ENCODE measurements at places on chromosomes 4 and X.

DNA sequence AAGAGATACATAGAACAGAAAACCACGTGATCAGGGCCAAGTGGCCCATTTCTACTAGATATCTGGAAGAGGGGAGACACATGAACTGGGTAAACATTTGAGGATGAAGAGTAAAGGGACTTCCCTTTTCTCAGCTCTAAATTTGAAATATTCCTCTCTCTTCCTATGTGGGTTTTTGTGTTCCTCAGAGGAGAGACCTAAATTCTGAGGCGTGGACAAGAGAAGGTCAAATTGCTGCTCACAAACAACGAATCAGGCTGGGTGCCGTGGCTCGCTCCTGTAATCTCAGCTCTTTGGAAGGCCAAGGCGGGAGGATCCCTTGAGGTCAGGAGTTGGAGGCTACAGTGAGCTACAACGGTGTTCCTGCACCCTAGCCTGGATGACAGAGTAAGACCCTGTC lies 216.0 kb downstream of the PTTG2 start:
- DNase-seq = no peak

DNA sequence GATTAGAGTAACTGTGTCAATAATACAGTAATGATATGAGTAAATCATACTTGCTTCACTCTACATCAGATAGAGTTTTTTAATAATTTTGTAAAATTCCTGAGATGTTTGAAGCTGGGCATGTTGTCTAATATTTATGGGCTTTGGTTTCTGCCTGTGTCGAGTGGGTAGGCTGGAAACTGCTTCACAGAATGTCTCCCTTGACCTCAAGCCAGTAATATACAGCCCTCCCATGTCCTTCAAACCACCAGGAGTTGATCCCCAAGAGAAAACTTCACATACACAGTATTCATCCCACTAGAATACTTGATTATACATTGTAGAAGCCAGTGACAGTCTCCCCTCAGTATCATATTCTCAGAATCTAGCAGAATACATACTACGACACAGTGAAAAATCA lies 284.8 kb upstream of the TENM3 start:
- DNase-seq = no peak

DNA sequence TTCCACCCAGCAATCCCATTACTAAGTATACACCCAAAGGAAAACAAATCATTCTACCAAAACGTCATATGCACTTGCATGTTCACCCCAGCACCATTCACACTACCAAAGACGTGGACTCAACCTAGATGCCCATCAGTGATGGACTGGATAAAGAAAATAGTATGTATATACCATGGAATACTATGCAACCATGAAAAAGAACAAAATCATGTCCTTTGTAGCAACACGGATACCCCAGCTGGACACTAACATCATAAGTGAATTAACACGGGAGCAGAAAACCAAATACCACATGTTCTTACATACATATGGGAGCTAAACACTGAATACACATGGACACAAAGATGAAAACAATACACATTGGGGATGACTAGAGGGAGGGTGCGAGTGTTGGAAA lies 309.1 kb upstream of the KLF3 start:
- no peak for DNase-seq

DNA sequence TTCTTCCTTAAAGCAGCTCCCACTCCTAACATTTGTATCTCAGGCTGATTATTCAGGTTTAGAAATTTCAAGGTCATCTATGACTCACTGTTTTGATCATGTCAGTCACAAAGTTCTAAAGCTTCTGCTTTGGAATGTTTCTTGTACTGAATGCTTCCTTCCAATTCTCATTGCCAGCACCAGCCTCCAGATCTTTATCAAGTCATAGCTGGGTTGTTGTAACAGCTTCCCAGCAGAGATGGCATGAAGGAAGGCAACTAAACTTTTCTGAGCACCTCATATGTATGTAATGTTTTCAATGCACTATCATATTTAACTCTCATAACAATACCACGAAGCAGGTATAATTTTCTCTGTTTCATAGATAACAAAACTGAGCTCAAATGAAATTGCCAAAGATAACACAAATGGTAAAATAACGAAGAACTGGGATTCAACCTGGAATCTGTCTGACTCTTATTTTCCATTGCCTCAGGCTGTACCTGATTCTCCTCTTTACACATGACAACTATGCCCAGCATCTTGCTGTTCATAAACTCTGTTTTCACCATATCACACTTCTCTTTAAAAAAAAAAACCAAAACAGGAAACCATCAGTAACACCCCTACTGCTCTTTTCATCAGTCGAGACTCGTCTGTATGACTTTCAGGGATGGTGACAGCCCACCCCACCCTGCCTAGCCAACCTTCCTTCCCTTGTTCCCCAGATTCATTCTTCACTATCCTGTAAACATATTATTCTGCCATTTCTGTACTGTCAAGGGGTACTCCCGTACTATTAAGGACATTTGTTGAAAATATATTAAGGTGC lies 13.4 kb downstream of the TRPC3 start:
- no peak for DNase-seq

GRCh38 chrX:39653691-39654090 lies 444.1 kb downstream of the BCOR start:
- DNase-seq = no peak

All from hematopoietic multipotent progenitor cell treated with erythropoietin and hydrocortisone succinate and interleukin-3 and kit ligand, for 8 days (in vitro differentiated cells).